ENCODE measurements at places on chromosomes 2 and 18.

DNA sequence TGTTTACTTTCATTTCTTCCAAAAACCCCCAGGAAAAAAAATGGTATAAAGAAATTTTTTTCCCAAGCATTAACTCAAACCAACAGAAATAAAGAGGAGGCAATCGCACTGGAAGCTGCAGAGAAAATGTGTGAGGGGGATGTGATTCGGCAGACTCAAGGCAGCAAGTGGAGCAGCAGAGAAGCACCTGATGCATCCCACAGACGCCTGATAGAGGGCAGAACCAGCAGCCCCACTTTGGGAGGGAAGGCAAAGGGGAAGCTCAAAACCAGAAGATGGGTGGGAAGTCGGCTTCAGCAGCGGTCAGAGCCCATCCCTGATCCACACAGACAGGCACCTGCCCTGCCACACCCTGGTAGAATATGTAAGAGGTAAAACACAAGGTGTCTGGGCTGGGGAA lies 12.6 kb downstream of the FTCDNL1 start:
- DNase-seq: no peak

- DNase-seq: no peak
These were observed 41.9 kb upstream of the LIMS1 start for GRCh38 chr2:108492364-108492763.

- DNase-seq: no peak
These were observed 105.5 kb upstream of the ASB18 start for GRCh38 chr2:236369661-236370062.

DNA sequence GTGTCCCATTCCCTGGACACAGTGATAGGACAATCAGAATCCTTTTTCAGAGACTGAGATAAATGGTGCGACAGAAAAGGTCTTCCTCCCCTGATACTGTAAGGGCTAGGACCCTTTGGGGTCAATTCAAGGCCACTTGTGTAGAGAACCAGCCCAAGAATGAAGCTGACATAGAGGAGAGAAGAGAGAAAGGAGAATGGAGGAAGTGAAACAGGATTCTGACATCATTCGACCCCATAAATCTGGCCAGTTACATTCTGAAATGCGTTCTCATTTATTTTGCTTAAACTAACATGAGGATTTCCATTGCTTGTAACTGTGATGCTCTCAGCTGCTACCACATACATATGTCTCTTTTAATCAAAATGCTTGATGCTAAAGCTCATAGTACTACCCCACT lies 148.1 kb downstream of the TMEM163 start:
- DNase-seq: no peak

- DNase-seq: no peak
These were observed 18.0 kb downstream of the MBP start for GRCh38 chr18:77114415-77115191.

DNA sequence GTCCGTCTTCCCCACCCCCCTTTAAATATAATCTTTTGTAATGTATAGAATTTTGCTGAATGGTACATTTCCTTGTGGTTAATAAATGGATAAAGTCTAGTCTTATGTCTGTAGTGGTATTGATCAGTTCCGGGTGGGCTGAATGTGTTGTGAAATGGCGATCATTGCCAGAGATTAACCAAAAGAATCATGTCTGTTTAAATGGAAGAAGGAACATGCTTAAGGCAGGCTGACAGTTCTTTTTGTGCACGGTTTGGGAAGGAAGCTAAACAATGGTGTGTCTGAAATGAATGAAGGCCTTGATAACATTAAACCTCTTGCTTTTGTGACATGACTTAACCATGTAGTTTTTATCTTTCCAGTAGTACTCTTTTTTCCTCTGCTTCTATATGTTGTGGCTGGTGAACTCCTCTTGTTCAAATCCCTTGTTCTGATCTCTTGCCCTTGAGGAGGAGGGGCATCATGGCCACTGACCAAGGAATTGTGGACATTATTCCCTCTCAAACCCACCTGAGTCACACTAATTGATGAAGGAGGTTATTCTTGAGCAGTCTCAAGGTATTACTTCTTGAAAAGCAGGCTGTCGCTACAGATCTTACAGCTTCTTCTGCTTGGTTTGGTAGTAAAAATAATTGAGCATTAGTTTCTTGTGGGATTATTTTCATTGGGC lies 1.7 kb downstream of the ACVR2A start:
- no peak for DNase-seq

Measured in progenitor cell of endocrine pancreas (in vitro differentiated cells).